ENCODE measurements at places on chromosomes 4 and X.

GRCh38 chr4:112436987-112437386 lies 79.0 kb downstream of the NEUROG2 start:
- DNase-seq = no peak

GRCh38 chr4:84498935-84499623 lies at the start of gene NKX6-1:
TSS of gene NKX6-1 (minus strand) at chr4:84499292. CDS start at chr4:84498228, 1,064 bp downstream.
- no peak for DNase-seq

DNA sequence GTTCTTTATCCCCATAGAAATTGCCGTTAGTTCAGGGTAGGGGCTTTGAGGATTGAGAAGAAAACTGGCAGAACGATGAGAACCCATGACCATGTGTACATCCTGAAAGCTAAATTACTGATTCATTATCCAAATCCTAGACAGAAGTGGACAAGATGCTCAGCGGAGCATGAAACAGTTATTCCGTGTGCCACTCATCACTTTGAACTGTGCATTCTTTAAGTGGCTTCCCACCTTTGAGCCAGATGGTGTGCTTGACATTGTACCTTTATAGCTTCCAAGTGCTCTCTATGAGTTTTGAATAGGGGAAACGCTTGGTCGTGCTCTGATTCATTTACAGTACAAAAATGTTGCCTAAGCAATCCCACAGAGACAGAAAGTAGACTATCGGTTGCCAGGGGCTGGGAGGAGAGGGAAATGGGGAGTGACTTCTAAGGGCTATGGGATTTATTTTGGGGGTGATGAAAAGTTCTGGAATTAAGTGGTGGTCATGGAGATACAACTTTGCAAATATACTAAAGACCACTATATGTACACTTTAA lies 100.0 kb downstream of the DOCK11 start:
- no peak for DNase-seq

- no peak for DNase-seq
These were observed at the start of gene SLC25A31 for GRCh38 chr4:127730142-127730913. TSS of gene SLC25A31 (plus strand) at chr4:127730400. CDS start at chr4:127730546, 146 bp downstream.

DNA sequence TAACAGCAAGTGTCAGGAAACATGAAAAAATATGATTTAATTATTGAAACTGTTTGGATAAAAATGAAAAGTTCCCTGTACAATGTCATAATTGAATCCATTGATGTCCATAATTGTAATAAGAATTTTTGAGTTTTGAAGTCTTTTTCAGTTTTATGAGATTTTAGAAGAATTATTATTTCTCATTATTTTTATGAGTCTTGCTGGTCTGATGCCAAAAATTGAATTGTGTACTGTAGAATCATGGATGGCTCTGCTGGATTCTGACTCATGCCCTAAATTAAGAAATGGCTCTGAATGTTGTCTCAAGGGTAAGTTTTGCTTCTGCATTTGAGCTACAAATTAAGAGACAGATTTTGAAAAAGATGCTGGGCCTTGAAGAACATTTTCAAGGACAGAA lies 132.8 kb upstream of the MAP9 start:
- no peak for DNase-seq

DNA sequence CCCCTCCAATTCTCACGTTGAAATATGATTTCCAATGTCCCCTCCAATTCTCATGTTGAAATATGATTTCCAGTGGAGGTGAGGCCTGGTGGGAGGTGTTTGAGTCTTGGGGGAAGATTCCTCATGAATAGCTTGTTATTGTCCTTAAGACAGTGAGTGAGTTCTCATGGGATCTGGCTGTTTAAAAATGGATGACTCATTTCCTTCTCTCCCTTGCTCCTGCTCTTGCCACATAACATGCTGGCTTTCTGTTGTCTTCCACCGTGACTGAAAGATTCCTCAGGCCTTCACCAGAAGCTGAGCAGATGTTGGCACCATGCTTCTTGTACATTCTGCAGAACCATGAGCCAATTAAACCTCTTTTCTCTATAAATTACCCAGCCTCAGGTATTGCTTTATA lies 346.8 kb upstream of the TECRL start:
- DNase-seq = no peak

DNA sequence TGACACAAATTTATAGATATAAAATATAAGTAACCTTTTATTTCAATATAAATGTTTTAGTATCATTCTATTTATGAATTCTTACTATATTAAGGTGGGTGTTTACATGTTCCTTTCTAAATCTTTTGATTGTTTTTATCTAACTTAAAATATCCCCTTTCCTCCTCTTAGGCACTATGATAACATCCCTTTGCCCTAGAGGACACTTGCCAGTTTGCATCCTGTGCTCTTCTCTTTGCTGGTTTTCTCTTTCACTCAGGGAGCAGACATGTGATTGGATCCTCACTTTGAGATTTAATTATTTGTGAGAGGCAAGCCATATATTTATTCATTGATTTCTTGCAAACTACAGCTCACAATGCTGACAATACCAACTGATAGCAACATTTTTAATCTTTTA lies 16.2 kb downstream of the LRIT3 start:
- no peak for DNase-seq

Data from HT-29 (cell line).